A549 treated with AZD2906 at 1 μM for 4 hours (cell line): ENCODE measurements at places on chromosomes 1 and 21. TPM values are rescaled to one million over a fixed set of nuclear protein-coding genes. Genes with fewer than 3 reads are reported as not detected.

CYP2J2 gene
- total RNA-seq: 0.03 to 0.11 TPM (median 0.06 TPM) in 4 of 5 replicates, not detected in the other

TCHH gene
- total RNA-seq: 0.23 to 0.28 TPM (median 0.25 TPM) in 5 replicates

ZBTB8OS gene
- 35.3 to 44.8 TPM (median 38.3 TPM) in 5 replicates for total RNA-seq

PAQR6 gene
- 1.9 to 4.6 TPM (median 4.2 TPM) in 5 replicates for total RNA-seq

TAL1 gene
- not detected in 5 replicates for total RNA-seq

IVL gene
- total RNA-seq: 0.06 to 0.18 TPM (median 0.11 TPM) in 4 of 5 replicates, not detected in the other

MROH9 gene
- not detected in 5 replicates for total RNA-seq

PPP1R8 gene
- 35.4 to 40.6 TPM (median 38.1 TPM) in 5 replicates for total RNA-seq

GJB3 gene
- 10.4 to 19.8 TPM (median 16.5 TPM) in 5 replicates for total RNA-seq

CD244 gene
- not detected in 5 replicates for total RNA-seq

PUM1 gene
- total RNA-seq: 23.9 to 32.0 TPM (median 30.4 TPM) in 5 replicates

NPR1 gene
- total RNA-seq: 1.6 to 2.8 TPM (median 2.6 TPM) in 5 replicates
